ENCODE measurements at places on chromosomes 2 and 18. TPM values are rescaled to one million over a fixed set of nuclear protein-coding genes. Genes with fewer than 3 reads are reported as not detected.

Gene REG1B
- not detected for total RNA-seq

Gene SP140
- not detected for total RNA-seq

Gene SERPINB3
- total RNA-seq, result not detected

Gene FAM228A
- not detected for total RNA-seq

Gene DYSF
- 0.61 TPM for total RNA-seq

Gene FBXO36
- 0.94 TPM for total RNA-seq

Gene CTIF
- total RNA-seq, result 17.2 TPM

Gene ABCA12
- total RNA-seq, result 0.25 TPM

Gene DSC2
- 0.86 TPM for total RNA-seq

Gene ACMSD
- total RNA-seq, result not detected

Gene TLX2
- total RNA-seq, result 0.47 TPM

Gene LRRTM1
- total RNA-seq, result not detected

Gene NCOA1
- total RNA-seq, result 7.3 TPM

Gene TMEM37
- total RNA-seq, result 1.5 TPM

Gene ACVR1
- total RNA-seq, result 26.7 TPM

Gene DHRS9
- total RNA-seq, result 3.5 TPM

Gene RUFY4
- not detected for total RNA-seq

Gene EGR4
- 0.43 TPM for total RNA-seq

Gene LAMA3
- total RNA-seq, result 51.0 TPM

Gene VWA3B
- total RNA-seq, result 0.33 TPM

Gene XIRP2
- not detected for total RNA-seq

Gene LYG1
- 2.4 TPM for total RNA-seq

Gene AKAIN1
- total RNA-seq, result not detected

Gene SLC9A4
- total RNA-seq, result not detected

Gene PLGLB2
- not detected for total RNA-seq

Gene AMER3
- total RNA-seq, result not detected

Gene ST3GAL5
- total RNA-seq, result 39.5 TPM

Gene GPR45
- not detected for total RNA-seq

Gene GNAL
- total RNA-seq, result 5.4 TPM

Gene ALLC
- not detected for total RNA-seq

Gene FAM98A
- total RNA-seq, result 67.6 TPM

Gene RAX
- total RNA-seq, result not detected
